ENCODE measurements at places on chromosomes 11 and 22. TPM values are rescaled to one million over a fixed set of nuclear protein-coding genes. Genes with fewer than 3 reads are reported as not detected.

DNA sequence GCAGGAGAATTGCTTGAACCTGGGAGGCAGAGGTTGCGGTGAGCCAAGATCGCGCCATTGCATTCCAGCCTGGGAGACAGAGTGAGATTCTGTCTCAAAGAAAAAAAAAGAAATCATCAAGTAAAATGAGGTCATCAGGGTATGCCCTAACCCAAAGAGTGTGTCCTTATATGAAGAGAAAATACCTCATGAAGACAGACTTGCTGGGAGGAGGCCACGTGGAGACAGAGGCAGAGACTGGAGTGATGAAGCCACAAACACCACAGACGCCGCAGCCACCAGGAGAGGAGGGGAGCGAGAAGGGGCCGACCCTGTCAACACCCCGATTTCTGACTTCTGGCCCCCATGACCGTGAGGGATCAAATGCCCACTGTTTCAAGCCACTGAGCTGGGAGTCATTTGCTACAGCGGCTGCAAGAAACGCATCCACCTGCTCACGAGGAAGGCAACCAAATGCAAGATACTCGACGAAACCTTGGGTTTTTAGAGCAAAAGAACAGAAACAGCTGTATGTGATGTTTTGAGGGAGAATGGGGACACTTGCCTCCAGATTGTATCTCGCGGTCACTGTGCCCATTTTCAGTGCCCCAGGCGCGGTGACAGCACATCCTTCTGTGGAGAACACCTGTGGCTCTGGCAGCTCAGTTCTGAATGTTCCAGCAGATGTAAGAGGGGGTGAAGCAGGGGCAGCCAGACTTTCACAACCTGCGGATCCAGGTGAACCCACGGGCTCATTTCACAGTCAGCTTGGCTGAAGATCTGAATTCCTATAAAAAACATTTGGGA lies 1317.2 kb downstream of the TBC1D22A start:
- no peak for DNase-seq

DNA sequence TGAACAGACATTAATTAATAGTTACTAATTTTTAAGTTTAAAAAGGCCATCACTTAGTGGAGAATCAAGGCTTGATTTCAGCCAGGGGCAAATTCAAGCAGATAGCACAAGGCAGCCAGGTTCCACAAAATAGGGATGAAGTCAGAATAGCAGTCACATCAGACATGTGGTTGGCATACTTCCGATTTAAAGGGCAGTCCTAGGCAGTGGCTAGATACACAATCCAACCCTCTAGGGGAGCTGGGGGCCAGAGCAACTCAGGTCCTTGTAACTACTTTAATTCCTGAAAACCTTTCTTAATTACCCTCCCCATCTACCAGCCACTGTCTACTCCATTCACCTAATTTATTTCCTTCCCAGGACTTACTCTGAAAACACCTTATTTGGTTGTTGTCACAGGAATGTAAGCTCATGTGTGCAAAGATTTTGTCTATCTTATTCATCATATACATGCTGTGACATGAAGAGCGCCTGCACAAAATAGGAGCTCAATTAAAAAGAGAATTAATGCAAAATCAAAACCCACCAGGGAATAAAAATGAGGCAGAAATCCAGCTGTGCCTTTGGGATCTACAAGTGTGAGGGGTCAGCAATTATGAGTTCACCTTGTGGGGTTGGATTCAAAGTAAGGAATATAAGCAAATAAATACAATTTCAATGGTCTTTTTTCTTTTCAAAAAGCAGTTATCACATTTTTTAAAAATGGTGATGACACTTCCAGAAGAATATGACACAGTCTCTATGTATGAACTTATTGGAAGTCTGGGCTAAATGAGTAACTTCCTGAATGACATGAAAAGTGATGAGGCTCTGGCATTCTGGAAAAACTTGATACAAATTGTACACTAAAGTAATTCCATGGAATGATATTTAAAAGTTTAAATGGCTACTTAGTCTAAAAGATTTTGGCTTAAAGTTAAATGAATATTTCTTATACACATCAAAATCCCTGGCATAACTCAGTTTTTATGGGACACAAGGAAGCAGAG lies 53.8 kb downstream of the COPB1 start:
- DNase-seq, result peak; percentile 29

DNA sequence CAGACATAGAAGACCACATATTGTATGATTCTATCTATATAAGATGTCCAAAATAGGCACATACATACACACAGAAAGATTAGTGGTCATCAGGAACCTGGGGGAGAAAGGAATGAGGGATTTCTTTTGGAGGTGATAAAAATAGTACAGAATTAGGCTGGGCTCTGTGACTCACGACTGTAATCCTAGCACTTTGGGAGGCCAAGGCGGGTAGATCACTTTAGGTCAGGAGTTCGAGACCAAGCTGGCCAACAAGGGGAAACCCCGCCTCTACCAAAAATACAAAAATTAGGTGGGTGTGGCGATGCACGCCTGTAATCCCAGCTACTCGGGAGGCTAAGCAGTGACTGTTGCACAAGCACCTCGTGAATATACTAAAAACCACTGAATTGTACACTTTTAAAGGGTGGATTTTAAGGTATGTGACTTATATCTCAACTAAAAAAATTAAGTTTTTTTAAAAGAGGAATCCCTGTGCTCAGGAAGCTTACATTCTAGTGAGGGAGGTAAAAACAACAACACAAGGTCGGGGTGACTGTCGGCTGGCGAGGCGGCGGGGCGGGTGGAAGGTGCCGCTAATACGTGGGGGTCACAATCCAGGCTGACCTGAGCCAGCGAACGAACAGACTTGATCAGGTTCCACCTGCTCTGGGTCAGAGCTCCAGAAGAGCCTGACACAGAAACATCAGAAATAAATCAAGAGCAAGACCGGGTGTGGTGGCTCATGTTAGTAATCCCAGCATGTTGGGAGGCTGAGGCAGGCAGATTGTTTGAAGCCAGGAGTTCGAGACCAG lies 25.3 kb upstream of the TESMIN start:
- DNase-seq, result no peak

DNA sequence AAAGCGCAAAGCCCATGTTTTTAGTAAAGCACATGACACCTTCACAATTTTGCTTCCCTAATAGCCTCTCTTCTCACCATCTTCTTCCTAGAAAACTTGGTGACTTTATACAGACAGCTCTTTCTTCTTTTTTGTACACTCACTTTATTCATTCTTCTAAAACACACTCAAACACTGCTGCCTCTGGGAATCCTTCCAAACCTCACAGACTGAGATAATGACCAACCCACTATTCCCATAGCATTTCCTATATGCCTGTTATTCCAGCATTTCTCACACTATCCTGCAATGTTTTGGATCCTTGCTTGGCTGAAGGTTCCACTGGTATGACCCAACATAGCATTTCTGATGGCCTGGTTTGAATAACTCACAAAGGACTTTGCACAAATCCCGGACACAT lies 442.1 kb upstream of the CCDC90B start:
- no peak for DNase-seq

- no peak for DNase-seq
These were observed 132.2 kb upstream of the PLET1 start for GRCh38 chr11:112392904-112393303.

GRCh38 chr11:118437208-118438125 lies 1.2 kb downstream of the KMT2A start:
- DNase-seq, result peak; percentile 19

DNA sequence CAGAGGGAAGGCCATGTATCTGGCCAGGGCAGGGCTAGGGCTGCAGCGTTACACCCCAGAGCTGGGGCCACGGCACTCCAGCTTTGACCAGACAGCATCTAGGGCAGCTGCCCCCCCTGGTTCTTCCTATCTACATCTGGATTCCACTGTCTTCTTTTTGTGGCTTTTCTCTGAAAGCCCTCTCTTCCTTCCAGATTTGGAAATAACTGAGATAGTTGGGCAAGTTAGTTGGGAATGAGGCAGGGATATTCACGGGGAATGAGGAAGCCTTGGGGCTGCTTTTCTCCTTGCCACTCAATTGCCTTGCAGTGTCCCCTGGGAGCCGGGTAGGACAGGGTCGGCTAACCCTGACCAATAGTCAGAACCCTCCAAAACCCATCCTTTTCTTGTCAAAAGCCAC lies 26.8 kb downstream of the CLMP start:
- no peak for DNase-seq

DNA sequence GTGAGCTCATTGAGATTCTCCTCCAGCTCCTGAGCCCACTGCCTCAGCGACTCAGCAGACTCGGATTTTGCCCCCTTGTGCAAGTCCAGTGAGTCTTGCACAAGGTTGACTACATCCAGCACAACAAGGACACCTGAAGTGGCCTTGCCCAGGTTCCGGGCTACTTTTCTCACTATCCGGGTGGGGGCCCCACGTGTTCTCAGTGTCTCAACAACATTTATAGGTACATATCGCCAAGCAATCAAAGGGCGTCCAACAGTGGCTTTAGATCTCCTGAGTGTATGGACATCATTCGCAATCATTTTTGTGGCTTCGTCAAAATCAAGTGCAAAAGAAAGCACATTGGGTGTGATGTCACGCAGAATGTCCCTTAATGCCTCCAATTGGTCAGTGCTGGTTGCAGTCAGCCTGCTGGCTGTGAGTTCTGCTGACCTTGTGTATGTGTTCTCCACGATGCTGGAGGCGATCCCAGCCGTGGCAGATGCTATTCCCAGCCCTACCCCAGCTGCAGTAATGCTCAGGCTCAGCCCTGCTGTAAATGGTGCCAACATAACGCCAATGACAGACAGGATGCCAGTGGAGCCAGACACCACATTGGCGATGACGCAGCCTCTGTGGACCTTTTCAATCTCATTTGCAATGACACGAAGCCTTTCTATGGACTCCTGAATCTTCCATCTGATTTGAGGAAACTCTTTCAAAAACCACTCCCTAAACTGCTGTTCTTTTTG lies 10.3 kb downstream of the APOL4 start:
- peak; percentile 63 for DNase-seq

DNA sequence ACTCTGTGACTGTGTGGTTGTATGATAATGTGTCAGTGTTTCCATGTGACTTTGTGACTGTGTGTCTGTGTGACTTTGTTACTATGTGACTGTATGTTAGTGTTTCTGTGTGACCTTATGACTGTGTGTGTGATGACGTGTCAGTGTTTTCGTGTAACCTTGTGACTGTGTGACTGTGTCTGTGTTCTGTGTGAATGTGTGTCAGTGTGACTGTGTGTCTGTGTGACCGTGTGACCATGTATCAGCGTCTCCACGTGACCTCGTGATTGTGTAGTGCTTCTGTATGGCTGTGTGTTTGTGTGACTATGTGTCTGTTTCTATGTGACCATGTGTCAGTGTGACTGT lies 9.5 kb upstream of the PKNOX2 start:
- DNase-seq, result no peak

- no peak for DNase-seq
These were observed at the start of gene KRTAP5-3 for GRCh38 chr11:1608363-1608762. TSS of gene KRTAP5-3 (minus strand) at chr11:1608463. CDS start at chr11:1608385, 78 bp downstream.

DNA sequence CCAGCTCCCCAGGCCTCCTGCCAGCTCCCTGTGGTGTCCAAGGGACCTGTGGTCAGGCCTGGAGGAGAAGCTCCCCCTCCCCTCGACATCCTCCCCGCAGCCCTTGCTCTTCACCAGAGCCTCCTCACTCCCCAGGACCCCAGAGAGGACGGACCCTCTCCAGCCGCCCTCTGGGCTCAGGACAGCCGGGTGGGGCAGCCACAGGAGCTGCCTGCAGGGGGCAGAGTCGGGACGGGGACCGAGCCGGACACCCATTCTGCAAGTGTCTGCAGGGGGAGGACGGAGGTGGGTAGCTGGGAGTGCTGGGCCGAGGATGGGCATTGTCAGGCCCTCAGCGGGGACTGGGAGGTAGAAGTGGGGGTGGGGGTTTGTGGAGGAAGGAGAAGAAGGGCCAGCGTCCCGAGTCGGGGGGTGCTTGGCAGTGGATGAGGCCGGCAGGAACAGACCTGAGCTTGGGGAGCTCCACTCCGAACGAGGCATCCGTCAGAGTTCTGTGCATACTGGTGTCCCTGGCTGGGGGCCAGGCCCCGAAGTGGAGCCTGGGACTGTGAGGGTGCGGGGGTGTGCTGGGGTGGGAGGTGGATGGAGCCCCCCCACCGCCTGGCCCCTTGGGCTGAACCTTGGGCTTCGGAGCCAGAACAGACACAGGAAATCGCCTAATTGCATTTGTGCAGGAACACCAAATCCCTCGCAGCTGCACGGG lies 15.2 kb downstream of the PRR33 start:
- peak; percentile 41 for DNase-seq

GRCh38 chr11:65429068-65429681 lies 6.6 kb downstream of the NEAT1 start:
- DNase-seq, result peak; percentile 87

DNA sequence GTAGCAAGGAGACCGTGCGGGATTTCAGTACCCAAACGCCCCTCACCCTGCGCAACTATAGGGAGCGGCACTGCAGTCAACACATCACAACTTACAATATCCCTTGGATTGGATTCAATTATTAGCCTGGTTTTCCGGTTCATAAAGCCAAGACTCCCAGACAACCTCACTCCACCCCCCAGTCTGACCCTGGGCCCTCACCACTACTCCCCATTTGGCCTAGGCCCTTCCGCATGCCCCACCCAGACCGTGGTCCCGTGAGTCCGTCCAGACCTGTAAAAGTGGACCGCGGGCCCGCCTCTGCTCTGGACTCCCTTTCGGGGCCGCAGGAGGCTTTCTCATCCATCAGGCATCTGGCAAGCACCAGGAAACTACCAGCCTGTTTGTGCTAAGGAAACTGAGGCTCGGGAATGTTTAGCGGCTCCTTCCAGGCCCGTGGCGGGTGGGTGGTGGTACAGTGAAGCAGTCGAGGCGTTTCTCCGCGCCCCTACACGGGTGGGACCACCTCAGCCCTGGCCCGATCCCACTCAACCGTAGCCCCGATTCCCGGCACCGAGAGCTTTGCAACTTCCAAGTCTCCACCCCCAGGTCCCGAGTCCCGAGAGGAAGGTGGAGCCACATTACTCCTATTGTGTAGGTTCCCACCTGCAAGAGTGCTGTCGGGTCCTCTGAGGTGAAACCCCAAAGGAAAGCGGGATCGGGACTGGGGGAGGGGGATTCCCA lies 679 bp upstream of the DPP3 start:
- peak; percentile 39 for DNase-seq

DNA sequence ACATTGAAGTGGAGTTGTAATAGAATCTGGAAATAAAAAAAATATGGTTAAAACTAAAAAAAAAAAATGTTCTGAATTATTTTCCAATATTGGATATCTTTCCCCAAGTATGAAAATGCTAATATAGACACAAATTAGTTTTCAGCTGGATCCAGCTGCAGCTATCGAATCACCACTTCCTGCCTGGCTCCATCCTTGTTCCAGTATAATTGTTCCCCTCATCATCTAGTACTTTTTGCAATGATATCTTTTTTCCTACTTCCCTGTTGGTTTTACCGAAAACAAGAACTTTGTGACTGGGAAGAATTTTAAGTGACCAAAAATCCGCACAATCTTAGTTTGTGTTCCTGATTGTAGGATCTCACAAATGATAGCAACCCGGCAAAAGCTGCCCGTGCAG lies 9.4 kb downstream of the OR4D9 start:
- no peak for DNase-seq

GRCh38 chr22:30188911-30189310 lies 57.6 kb downstream of the LIF start:
- DNase-seq, result no peak

Gene PNPLA5
- not detected for total RNA-seq

Gene POU2AF2
- not detected for total RNA-seq

Gene CARD10
- 5.8 TPM for total RNA-seq

Gene PKP3
- 1.3 TPM for total RNA-seq

Gene PLCB3
- 47.5 TPM for total RNA-seq

Gene GDPD4
- not detected for total RNA-seq

Gene DRICH1
- total RNA-seq, result not detected

Gene PATE2
- total RNA-seq, result 0.18 TPM

Gene TRPM5
- not detected for total RNA-seq

Gene FZD4
- 50.2 TPM for total RNA-seq

All from fibroblast of the aortic adventitia (primary cell).